ENCODE measurements at places on chromosomes 6 and 20.
A peak's percentile ranks its signal among the peaks of the same experiment; 100 is the strongest.

DNA sequence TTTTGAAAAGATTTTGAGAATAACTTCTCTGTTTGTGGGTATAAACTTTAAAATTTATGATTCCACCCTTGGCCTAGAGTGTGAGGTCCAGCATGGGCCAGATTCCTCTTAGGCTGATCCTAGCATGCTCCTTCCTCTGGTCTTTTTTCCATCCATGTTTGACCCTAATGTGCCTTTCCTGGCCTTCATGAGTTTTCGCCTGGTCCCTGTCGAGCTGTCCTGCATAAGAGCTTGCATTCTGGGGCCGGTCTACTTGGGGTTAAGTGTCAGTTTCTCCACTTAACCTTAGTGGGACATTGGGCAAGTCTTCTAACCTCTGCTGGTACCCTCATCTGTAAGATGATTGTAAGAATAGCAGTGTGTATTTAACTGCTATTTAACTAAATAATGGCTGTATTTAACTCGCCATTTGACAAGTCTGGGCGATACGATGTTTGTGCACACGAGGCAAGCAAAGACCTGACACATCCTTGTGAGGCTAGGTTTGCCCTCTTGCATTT, 40.7 kb upstream of the TAGAP start:
- no peak for DNase-seq

GRCh38 chr6:129398764-129399163, 311.2 kb downstream of the ARHGAP18 start:
- DNase-seq, result no peak

GRCh38 chr6:106626485-106626884, 2.8 kb downstream of the RTN4IP1 start:
- DNase-seq, result no peak

DNA sequence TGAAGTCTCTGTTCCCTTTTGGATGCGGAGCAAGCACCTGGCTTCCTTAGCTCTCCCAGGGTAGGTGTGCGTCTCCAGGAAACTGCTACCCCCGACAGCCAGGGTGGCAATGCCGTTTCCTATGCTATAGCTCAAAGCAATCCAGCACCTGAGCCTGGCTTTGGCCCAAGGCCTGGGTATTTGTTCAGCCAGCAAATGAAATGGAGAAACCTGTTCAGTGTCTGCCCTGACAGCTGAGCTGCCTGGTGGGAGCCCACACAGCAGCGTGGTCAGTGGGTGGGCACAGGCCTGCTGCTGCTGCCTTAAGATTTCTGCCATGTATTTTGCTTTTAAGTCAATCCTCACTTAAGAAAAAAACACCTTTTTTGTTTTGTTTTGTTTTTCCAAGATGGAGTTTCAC, 13.7 kb downstream of the SPATA2 start:
- DNase-seq, result no peak

GRCh38 chr6:68572525-68572924, 62.6 kb upstream of the ADGRB3 start:
- no peak for DNase-seq

DNA sequence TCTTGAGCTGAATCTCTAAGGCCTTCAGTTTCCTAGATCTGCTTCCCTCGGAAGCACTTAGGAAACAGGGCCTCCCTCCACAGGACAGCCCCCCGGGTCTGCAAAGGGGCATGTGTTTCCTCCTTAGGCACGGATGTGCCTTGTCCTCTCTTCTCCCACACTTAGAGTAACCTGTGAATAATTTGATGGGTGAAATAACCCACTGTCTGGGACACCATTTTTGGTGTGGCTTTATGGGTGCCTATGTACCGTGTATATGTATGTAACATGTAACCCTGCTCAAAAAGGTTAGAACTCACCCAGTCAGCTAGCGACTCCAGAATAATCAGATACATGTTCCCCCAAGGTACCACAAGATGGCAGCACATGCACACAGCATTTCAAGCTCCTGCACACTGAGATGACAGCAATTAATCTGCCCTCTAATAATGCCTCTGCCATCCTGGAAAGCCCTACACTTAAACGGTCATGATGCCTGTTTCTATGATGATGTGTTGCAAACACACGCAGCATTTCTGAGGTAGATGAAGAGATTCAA, 212.0 kb upstream of the PROKR2 start:
- peak; percentile 30 for DNase-seq

DNA sequence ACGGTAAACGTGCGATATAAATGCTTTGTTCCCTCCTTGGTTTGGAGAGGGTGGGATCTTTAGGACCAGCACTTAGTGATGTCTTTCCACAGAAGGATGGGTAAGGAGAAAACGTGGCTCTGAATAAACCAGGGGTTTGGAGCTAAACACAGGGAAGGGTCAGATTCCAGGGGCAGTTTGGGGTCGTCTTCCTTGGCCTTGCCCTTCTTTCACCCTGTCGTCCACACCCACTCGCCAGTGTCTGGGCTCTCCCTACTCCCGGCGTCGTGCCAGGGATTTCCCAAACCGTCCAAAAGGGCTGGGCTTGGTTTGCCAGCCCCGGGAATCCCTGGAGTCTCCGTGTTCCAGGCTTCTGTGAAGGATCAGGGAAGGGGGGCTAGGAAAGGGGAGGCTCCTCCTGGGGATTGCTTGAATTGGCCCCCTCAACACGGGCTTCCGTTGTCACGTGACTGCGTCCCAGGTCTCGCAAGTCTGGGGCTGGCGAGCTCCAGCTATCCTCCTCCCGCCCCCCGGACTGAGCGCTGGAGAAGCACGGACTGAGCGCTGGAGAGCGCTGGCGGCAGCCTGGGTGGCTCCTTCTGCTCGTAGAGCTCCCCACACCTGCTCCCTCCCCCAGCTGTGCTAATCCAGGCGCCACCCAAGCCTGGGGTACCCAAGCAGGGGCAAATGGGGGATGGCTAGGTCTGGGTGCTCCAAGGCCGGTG, 9.4 kb upstream of the ARMC12 start:
- no peak for DNase-seq

DNA sequence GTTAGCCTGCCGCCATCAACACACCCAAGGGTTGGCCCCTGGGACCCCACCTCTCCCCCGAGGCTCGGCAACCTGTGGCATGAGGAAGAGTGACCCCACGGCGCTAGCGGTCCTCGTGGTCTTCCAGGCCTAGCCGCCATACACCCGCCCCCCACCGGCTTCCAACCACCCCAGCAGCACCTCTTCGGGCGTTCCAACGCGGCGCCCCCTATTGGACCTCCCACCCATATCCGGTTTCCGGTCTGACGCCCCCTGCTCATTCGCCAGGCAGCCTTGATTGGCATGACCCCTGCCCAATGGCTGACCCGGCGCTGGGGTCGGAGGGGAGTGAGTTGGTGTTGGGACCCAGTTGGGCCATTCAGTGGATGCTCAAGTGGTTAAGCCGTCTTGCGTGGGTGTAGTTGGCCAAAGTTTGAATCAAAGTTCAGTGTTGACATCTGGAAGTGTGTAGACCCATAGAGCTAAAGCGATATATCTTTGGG, at the start of gene GNAS-AS1:
Gene GNAS-AS1, minus strand, starts transcription at position 210 of the 482 bp plus-strand sequence.
- DNase-seq, result peak; percentile 53

- no peak for DNase-seq
Observed at GRCh38 chr6:36794713-36795065, 44.6 kb downstream of the CPNE5 start.

- DNase-seq, result peak; percentile 11
Observed at GRCh38 chr6:27592481-27593199, 119.7 kb upstream of the ZNF184 start.

DNA sequence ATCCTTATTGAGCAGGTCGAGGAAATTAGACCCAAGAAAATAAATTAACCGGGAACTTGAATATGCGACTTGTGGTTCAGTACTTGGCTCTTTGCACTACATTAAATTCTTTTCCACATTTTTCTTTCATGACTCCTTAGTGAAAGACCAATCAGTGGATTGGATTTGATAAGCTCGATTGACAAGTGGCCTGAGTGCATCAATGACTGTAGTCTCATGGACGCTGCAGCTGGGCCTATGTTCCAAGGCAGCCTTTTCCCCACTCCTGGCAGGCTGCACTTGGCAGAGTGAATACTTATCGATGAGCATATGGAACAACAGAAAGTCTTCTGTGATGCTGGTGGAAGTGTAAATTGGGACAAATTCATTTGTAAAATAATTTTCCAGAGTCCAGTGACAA, 210.8 kb upstream of the EXOC2 start:
- no peak for DNase-seq

- DNase-seq, result no peak
Observed at GRCh38 chr6:125054331-125054730, 92.1 kb downstream of the RNF217 start.

GRCh38 chr6:41706876-41707564, 28.4 kb downstream of the TFEB start:
- no peak for DNase-seq

DNA sequence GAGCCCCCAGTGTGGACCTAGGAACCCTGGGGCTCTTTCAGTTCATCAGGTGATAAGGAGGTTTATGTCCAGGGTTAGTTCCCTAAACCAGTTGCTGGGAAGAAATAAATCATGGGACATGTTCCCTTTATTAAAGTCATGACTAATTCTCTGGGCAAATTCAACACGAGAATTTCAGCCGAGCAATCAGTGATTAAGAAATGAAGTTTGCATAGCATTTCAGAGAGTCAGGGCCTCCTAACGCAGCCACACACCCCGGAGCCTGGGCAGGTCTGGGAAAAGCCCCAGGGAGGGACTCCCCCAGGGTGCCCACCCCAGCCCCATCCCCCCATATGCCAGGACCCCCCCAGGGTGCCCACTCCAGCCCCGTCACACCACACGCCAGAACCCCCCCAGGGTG, 20.1 kb downstream of the SLCO4A1 start:
- no peak for DNase-seq

- no peak for DNase-seq
Observed at GRCh38 chr6:73558624-73559398, 38.0 kb upstream of the EEF1A1 start.

DNA sequence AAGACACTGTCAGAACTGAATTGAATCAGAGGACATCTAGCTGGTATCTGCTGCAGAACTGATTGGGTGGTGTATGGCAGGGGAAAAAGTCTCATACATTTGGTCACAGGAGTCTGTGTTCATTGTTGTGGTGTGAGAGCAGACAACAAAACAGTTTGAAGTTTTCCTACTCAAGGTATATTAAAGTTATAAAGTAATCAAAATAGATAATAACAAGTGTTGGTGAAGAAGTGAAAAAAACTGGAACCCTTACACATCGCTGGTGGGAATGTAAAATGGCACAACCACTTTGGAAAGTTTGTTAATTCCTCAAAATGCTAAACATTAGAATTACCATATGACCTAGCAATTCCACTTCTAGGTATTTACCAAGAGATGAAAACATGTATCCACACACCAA, 24.7 kb downstream of the SRPK1 start:
- no peak for DNase-seq

DNA sequence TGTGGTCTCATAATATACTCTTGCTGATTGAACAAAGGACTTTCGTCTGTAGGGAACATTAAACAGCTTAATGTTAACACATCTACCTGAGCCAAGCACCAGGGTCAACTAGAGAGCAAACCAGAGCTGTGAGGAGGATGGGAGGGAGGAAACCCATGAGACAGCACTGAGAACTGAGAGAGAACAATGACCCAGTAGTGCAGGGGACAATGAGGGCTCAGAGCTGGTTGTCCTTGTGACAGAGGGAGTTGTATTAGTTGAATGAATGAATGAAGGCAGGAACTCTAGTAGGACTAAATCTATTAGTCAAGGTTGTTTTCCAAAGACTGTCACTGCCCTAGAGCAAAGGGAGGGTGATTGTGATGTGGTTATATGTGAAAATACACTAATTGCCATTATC, 28.2 kb upstream of the GSTA4 start:
- no peak for DNase-seq

GRCh38 chr6:31657406-31658157, 1.9 kb downstream of the APOM start:
- no peak for DNase-seq

GRCh38 chr20:35661908-35662307, 2.8 kb downstream of the CPNE1 start:
- no peak for DNase-seq

DNA sequence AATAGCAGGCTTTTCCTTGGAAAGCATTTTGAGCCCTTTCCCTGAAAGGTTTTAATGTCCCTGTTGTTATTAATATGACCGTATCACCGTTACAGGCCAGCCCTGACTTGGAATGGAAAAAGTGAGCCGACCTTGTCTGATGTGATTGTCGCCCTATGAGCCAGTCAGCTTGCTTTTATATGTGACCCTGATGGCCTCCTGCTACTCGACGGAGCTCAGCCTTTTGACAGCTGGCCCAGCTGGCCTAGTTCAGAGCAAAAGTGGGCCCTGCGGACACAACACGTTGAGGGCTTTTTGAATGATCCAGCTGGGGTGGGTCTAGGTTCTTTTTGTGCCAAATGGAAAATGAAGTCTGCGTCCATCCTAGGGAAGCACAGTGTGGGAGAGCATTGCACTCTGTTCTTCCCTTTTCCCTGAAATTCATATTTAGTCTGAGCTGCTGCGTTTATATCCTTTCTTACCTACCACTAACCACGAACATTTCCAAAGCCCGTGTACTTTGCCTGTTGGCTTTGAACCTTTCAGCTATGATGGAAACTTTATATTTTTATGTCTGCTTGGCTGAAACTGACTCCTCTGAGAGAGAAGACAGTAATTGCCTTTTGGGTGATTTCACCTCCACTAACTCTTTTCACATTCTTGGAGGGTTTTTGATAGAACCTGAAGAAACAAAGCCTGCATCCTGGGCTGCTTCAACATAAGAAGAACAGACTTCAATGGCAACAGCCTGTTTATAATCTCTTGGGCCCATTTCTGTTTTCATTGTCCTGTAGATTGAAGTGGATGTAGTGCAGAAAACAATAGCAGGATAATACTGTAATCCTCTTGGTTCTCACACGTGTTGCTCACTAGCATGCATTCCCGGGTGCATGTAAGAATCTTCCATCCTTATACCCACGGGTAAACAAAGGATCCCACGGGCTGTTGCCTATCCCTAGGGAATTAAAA, 121.8 kb upstream of the HDGFL1 start:
- DNase-seq, result no peak

GRCh38 chr6:11753798-11754197, 24.8 kb downstream of the ADTRP start:
- DNase-seq, result no peak

GRCh38 chr20:56278196-56278595, 29.7 kb downstream of the MC3R start:
- no peak for DNase-seq

GRCh38 chr6:37244430-37245310, 12.9 kb upstream of the TBC1D22B start:
- no peak for DNase-seq

GRCh38 chr20:36550790-36551299, 9.5 kb downstream of the MYL9 start:
- DNase-seq, result no peak

DNA sequence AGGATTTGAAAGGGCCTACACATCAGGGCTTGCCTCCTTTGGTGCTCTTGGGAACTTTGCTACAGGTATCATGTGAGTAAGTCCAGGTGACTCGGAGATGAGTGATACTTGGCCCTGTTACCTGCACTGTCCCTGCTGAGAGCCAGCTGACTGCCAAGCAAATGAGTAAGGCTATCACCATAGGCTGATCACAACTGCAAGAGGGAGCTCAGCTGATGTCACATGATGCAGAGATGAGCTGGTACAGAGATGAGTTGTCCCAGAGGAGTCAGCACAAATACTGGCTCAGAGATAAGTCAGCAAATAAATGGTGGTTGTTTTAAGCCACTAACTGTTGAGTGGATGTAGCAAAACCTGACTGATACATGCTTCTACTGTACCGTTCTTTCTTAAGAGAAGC, 41.4 kb downstream of the LAMP5 start:
- DNase-seq, result no peak

GRCh38 chr6:99416892-99417767, 8.0 kb downstream of the PNISR start:
- DNase-seq, result no peak
